ENCODE measurements at places on chromosomes 7 and 10. TPM values are rescaled to one million over a fixed set of nuclear protein-coding genes. Genes with fewer than 3 reads are reported as not detected.

- DNase-seq, result no peak
Observed at GRCh38 chr7:85730012-85730411, 543.2 kb upstream of the SEMA3D start.

DNA sequence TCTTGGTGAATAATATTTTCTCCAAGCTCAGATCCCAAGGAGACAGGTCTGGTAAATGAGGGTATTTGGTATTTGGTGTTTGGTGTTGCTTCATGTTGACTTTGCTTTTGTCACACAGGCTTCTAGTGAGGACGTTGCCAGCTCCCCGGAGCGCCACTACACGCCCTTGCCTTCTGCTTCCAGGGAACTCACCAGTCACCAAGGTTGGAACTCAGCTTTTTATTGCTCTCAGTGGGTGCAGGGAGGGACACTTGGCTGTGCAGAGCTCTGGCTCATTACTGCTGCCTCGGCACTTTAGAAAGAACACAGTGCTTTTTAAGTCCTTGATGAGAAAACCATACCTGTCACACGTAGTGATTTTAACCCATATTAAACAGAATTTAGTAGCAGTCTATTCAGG lies 892.9 kb downstream of the LRMDA start:
- DNase-seq, result no peak

GRCh38 chr7:154794147-154794780 lies 208.7 kb downstream of the PAXIP1 start:
- DNase-seq, result no peak

DNA sequence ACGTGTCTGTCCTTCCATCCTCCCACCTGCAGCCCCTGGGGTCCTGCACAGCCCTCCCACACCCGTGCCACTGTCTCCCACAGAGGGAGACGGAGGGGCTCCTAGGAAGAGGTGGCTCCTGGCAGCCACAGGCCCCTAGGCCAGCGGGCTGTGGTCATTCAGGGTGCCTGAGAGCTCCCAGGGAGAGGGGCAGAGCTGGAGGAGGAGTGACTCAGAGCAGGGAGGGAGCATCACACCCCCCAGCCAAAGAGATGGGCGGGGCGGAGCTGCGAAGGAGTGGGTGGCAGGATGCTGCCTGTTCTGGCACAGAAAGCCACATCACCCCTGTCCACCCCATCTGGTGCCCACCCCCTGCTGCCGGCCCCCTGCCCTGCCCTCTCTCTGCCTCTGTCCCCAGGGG lies 50.5 kb downstream of the STK32C start:
- DNase-seq, result no peak

DNA sequence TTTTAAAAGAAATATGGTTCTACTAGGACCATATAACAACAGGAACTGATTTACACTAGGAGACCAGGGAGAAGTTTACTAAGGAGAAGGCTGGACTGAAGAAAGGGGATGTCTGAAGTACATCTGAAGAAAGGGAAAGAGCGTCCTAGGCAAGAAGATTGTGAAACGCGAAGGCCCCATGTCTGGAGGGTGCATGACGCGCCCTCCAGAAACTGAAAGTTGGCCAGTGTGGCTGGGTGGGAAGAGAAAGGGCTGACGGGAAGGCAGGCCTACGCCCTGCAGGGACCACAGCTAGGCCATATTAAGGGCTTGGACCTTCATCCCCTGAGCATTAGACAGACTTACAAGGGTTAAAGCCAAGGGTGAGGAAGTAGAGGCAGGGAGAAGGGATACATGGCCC lies 158.0 kb downstream of the TRIL start:
- no peak for DNase-seq

- DNase-seq, result no peak
Observed at GRCh38 chr7:31679574-31680305, 7.3 kb upstream of the PPP1R17 start.

DNA sequence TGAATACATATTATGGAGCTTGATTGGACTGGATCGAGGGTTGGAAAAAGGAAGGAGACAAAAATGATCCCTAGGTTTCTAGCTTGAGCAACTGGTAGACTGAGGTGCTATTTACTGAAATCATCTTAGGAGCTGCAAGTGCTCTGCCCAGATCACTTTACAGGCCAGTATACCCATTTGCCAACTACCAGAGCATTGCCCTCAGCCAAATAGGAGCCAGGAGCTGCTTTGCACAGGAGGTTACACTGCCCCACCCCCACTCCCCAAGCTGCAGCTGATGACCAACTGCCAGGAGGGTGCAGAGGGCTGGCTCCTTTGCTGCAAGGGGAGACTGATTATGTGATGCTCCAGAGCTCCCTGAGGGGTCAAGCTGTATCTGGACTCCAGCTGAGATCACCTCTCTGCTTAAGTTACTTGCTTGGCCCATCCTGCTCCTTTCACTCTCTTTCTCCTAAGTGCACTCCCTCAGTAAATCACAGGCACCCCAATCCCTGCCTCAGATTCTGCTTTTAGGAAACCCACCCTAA lies 275.4 kb downstream of the ZEB1 start:
- no peak for DNase-seq

Gene GET4
- 27.6 TPM for polyA plus RNA-seq

Gene COL17A1
- polyA plus RNA-seq, result 0.59 TPM

Measured in left renal pelvis (tissue), 4 donors.